ENCODE measurements at places on chromosomes 4 and X.

- DNase-seq, result no peak
Observed at GRCh38 chrX:1743105-1743504, 128.2 kb downstream of the ASMT start.

DNA sequence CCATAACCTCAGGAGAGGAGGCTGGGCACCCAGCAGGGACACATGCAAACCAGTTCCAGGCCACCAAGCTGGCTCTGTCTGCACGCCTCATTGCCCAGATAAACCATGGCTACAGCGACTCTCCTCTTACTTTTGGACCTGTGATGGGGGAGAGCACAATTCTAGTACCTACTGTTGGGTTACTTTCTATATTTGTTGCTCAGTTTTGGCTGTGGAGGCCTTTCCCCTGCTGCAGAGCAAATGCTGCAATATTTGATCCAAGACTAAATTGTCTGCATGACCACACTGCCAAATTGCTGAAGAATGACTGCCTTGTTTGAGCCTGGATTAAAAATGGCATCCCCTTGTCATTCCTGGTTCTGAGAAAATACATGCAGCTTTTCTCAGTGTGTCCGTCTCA, 253.5 kb downstream of the ARHGAP10 start:
- DNase-seq, result no peak

GRCh38 chr4:113588895-113589668, 172.5 kb downstream of the CAMK2D start:
- no peak for DNase-seq

DNA sequence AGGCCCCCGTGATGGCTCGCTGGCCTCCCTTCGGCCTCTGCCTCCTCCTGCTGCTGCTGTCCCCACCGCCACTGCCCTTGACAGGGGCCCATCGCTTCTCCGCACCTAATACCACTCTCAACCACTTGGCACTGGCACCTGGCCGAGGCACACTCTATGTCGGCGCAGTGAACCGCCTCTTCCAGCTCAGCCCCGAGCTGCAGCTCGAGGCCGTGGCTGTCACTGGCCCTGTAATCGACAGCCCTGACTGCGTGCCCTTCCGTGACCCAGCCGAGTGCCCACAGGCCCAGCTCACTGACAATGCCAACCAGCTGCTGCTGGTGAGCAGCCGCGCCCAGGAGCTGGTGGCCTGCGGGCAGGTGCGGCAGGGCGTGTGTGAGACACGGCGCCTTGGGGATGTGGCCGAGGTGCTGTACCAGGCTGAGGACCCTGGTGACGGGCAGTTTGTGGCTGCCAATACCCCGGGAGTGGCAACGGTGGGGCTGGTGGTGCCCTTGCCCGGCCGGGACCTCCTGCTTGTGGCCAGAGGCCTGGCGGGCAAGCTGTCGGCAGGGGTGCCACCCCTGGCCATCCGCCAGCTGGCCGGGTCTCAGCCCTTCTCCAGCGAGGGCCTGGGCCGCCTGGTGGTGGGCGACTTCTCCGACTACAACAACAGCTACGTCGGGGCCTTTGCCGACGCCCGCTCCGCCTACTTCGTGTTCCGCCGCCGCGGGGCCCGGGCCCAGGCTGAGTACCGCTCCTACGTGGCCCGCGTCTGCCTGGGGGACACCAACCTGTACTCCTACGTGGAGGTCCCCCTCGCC, 3.0 kb downstream of the PLXNB3 start:
- DNase-seq, result no peak

DNA sequence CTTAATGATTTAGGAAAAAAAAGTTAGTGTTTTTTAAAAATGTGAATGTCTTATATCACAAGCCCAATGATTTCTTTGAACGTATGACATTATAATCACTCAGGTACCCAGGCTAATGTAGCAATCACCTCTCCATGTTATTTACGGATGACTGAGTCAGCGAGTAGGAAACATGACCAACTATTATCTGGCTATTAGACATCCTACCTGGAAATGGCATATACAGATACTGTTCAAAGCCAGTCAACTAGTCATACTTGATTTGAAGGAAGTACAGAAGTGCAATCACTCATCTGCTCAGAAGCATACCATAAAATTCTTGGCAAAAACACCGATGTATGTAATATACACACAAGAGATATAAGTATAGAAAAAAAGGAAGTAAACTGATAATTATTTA, 732.5 kb downstream of the ARAP2 start:
- DNase-seq, result no peak

DNA sequence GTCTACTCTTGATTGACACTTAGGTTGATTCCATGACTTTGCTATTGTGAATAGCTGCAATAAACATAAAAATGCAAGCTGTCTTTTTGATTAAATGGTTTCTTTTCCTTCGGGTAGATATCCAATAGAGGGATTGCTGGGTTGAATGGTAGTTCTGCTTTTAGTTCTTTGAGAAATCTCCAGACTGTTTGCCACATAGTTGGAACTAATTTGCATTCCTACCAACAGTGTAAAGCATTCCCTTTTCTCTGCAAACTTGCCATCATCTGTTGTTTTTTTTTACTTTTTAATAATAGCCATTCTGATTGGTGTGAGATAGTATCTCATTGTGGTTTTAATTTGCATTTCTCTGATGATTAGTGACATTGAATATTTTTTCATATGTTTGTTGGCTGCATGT, 122.2 kb upstream of the PRKG2 start:
- no peak for DNase-seq

DNA sequence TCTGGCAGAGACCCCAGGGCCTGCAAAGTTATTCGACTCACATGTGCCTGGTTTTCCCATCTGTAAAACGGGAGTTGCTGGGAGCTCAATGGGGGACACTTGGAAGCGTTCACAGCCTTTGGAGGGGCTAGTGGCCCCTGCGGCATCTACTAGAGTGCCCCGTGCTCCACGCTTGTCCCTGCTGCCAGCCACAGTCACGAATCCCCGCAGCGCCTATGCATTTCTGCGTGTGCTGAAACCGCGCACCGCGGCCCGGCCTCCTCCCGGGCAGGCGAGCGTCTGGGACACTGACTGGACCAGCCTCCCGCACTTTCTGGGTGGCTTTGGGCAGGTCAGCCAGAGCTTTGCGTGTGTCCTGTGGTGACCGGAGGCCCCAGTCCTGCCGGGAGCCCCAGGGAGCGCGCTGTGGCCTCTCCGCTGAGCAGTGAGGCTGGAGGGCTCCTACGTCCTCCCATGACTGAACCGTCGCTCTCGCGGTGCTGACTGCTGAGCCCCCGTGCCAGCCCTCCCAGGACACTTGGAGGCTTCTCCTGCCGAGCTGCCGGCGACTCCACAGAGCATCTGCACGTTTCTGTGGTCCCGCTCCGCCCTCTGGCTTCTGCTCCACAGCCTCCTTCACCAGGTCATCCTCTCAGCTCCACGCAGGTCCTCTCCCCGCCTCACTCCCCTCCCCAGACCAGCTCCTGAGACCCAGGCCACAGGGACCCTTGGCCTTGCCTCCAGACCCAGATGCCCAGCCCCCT, 36.3 kb downstream of the PIGG start:
- no peak for DNase-seq

DNA sequence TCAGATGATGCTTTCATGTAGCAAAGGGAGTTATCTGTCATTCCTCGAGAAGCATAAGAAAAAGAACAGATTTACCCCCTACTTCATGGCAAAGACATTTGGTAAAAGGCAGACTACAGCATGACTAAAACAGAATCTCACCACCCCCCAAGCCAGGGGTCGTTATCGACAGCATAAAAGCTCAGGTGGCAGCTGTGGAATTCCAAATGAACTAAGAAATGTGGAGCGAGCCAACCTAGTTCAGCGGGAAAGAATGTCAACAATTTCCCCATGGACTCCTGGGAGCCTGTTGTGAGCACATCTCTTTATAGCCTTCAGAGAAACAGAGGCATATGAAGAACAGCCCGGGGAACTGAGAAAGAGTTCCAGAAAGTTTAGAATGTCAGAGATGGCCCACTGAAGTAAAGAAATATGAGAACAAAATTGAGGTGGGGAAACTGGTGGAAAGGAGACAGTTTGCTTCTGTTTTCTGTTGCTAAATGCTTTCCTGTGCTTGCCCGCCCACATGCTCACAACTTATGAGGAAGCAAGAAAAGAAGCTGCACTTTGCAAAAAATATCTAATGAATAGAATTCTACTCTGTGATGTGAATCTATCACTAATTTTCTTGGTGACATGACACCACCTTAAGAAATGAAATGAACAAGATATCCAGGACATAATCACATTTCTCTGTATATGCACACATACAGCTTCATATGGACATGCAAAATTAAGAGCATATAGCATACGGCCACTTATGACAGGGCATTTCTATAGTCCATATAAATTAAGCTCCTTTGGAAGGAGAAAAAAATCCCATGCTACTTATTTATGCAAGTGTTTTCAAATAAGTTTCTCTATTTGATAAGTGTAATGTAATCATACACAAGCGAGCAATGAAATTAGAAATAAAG, 135.3 kb upstream of the MID1 start:
- no peak for DNase-seq

GRCh38 chr4:72842323-72842722, 227.2 kb downstream of the COX18 start:
- DNase-seq, result no peak

DNA sequence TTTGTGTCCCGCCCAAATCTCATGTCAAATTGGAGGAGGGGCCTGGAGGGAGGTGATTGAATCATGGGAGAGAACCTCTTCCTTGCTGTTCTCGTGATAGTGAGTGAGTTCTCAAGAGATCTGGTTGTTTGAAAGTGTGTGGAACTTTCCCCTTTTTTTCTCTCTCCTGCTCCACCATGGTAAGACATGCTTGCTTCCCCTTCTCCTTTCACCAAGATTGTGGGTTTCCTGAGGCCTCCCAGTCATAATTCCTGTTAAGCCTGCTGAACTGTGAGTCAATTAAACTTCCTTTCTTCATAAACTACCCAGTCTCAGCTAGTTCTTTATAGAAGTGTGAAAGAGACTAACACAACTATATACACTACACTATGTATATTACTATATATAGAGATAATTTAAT, 697.8 kb upstream of the HS3ST1 start:
- no peak for DNase-seq

DNA sequence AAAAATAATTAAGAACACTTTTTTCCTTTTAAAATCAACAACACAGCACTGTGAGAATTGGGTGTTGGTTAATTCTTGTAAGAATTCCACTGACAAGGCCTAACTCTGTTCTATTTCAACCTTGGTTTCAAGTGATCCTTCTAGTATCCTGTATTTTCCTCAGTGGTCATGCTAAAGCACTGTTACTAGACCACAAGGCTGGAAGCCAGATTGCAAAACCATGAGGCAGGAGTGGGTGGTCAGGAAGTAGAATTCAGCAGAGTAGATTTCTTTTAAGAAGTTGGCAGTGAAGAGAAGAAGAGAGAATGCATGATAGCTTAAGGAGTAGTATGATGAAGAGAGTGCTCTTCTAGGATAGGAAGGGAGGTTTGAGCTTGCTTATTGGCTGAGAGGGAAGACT, 71.6 kb upstream of the LEF1 start:
- DNase-seq, result no peak

- DNase-seq, result no peak
Observed at GRCh38 chr4:113404167-113404571, 354.7 kb downstream of the ANK2 start.

DNA sequence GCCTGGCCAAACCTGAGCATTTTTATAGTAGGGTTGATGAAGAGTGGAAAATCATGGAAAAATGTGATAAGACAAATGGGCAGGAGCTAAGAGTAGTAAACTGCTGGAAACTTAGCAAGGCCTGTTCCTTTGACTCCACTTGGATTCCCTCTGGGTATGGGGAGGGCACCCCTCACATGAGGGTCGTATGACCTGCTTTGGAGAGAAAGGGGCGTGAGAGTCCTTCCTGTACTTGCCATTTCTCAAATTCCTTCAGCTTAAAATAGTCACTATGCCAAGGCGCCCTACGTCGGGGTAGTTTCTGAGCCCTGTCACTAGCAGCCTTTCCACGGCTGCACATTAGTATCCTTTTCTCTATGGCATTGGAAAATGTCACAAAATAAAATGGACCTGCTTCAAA, 49.1 kb downstream of the GPRIN3 start:
- DNase-seq, result no peak

GRCh38 chr4:159019356-159019755, 83.5 kb upstream of the RAPGEF2 start:
- no peak for DNase-seq

DNA sequence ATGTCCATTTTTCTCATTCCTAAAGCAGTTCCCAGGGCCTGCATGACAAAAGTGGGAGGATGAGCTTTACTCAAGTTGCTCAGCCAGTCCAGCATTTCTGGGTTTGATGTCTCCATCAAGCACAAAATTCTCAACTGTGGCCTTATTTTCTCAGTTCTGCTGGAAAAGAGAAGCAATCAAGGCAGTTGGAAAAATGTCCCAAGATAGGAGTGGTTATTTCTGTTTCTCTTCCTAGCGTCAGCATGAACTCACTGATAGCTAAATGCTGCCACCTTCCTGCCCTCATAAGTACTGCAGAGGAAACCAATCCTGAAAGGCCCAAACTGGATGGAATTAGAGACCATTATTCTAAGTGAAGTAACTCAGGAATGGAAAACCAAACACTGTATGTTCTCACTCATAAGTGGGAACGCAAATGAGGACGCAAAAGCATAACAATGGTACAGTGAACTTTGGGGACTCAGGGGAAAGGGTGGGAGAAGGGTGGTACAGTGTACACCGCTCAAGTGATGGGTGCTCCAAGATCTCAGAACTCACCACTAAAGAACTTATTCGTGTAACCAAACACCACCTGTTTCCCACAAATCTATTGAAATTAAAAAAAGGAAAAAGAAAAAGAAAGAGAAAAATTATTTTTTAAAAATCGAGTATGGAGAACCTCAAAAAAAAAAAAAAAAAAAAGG, 29.6 kb downstream of the ADH7 start:
- DNase-seq, result peak; percentile 32

DNA sequence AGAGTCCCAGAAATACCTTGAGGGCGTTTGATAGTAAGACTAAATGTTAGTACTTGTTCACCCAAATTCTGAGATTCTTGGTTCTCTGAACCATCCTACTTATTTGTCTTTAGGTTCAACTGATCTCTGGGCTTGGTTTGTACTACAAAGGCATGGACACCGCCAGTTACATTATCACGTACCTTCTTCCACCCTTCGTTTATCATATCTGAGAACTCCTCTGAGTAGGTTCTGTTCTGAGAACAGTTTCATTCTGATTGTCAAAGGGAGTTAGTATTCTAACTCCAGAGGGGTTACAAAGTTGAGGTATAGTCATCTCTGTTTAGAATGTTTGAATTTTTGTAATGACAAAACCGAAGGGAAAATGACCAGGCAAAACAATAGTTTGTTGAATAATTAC, 19.3 kb downstream of the ZFX start:
- no peak for DNase-seq

GRCh38 chr4:177131736-177132135, 177.9 kb upstream of the NEIL3 start:
- DNase-seq, result no peak

- DNase-seq, result no peak
Observed at GRCh38 chr4:121800638-121800960, 524 bp upstream of the EXOSC9 start.

All from natural killer cell (primary cell).